GM04504 (cell line): ENCODE measurements at places on chromosomes 3 and 15.

DNA sequence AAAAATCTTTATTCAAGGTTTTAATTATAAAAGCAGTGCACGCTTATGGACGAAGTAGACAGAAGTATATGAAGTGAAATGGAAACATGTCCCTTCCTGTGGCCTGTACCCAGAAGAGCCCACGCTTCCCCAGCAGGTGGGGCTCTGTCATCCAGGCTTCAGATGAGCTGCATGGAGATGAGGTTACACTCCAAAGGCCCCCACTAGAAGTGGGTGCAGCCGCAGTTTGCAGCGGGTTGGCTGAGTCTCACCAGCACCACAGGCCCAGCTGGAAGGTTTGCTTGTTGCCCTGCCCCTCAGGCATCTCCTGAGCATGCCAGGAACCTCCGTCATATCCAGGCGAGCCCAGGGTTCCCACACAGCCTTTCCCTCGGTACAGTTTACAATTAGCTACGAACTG is 33.1 kb downstream of the PRR20G start:
- DNase-seq = no peak

DNA sequence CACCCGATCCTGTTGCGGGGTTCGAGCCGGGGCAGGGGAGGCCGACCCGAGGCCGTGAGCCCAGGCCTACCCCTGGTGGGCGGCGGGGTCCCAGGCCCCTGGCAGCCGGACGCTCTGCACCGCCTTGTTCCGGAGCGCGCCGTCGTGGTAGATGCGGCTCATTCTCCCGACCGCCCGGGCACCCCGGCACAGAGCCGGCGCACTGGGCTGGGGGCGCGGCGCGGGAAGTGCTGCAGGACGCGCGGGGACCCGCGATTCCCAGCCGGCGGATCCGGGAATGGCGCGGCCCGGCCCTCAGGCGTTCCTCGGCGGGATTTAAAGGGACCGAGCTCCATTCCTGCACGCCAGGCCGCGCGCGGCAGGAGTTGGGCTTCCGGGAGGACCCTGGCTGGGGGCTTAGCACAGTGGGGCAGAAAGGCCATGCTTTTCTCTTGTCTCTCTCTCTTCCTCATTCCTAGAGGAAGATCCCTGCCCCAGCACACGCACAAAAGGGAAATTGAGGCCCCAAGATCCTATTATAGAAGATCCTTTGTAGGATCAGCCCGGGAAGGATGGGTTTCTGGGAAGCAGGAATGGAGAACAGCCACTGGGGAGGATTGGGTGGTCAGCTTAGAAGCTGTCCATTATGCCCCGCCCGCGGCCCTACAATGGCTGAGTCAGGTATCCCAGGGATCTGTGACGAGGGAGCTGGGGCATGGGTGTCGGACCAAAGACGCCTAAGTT is at the start of gene ARPIN:
ARPIN (minus strand) TSS at position 279 of the 723 bp plus-strand sequence; CDS start at position 162, 117 bp downstream.
- DNase-seq = no peak

GRCh38 chr3:111796566-111796965 is 62.5 kb upstream of the PHLDB2 start:
- DNase-seq = no peak

- DNase-seq = peak; percentile 39
These were observed 179.9 kb downstream of the ZIC1 start for GRCh38 chr3:147589016-147589415.
